T-cell (primary cell): ENCODE measurements at places on chromosomes 2 and 18.

DNA sequence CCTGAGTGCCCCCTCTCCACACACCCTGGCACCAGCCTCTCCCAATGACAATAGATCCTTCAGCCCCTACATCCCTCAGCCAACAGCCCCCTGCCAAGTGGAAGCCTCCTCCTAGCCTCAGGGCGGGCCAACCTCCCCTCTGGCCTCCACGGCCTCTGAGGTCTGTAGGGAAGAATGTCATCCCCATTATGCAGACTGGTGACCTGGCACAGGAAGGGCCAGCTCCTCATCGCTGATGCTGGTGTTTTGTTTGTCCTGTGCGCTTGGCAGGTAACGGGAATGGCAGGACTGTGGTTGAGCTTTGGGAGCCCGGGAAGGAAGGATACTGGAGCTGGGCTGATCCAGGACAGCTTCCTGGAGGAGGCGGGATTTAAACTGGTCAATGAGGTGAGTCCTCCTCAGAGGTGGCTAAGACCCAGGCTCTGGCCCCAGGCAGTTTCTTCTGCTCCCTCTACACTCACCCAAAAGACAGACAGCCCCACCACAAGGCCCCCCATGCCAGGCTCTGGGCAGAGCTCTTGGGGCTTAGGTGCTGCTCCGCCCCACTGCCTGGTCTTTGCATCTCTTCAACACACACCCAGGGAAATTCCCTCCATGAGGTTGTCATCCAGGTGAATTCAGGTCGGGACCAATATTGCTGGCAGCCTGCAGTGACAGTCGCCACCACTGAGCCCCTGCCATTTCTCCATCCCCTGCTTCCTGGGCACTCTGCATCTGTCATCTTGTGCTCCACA is 75.2 kb upstream of the SMAD7 start:
- no peak for DNase-seq
- no peak overlapping the region for H3K4me3 ChIP-seq
- H3K4me1 ChIP-seq = no peaks in the 10 kb centered on the region
- H3K36me3 ChIP-seq = no peaks in the 10 kb centered on the region

GRCh38 chr18:62018034-62018758 is 125.4 kb upstream of the RNF152 start:
- DNase-seq = no peak
- H3K27me3 ChIP-seq = peaks cover 2% of the 10 kb centered on the region
- no peak overlapping the region for H3K4me3 ChIP-seq

DNA sequence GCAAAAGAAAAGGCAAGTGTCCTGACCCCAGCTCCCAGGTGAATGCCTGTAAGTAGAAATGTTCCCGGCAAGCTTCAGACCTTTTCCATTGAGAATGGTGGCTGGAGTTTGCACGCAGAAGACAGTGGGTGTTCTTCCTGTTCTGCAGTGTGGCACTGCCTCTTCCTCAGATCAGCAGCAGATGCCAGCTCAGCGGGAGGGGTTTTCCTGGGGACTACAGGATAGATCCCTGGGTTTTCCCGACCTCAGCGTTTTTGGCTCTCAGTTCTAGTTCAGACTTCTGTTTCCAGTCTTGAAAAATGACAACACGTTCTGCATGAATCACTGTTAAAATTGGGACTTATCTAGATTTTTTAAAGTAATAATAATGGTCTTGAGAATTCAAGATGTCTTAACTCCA is 39.2 kb downstream of the GRHL1 start:
- no peak for DNase-seq
- H3K4me1 ChIP-seq = no peaks in the 10 kb centered on the region
- no peak overlapping the region for H3K27ac ChIP-seq
- H3K27me3 ChIP-seq = no peaks in the 10 kb centered on the region
- no peaks in the 10 kb centered on the region for H3K36me3 ChIP-seq

GRCh38 chr18:2303517-2304238 is 267.6 kb downstream of the METTL4 start:
- no peaks in the 10 kb centered on the region for H3K4me1 ChIP-seq
- H3K36me3 ChIP-seq = no peaks in the 10 kb centered on the region
- H3K4me3 ChIP-seq = no peak overlapping the region
- no peak for DNase-seq
- no peaks in the 10 kb centered on the region for H3K27me3 ChIP-seq

DNA sequence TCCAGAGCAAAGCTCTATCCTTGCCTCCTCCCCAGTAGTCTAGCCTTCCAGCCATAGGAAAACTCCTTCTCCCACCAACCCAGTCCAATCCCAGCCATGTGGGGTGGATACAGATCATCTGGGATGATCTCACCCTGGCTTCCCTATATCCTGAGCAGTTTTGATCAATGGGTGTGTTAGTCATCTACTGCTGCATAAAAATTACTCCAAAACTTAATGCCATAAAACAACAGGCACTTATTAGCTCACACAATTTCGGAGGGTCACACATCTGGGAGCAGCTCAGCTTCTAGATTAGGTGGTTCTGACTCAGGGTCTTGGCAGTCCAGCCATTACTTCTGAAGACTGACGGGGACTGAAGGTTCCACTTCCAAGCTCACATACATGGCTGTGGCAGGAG is 190.4 kb downstream of the SPP2 start:
- H3K36me3 ChIP-seq = no peaks in the 10 kb centered on the region
- no peaks in the 10 kb centered on the region for H3K27me3 ChIP-seq
- H3K27ac ChIP-seq = no peak overlapping the region
- no peak for DNase-seq

- H3K27ac ChIP-seq = no peak overlapping the region
- no peak for DNase-seq
- no peaks in the 10 kb centered on the region for H3K4me1 ChIP-seq
- H3K27me3 ChIP-seq = peaks cover 3% of the 10 kb centered on the region
- no peaks in the 10 kb centered on the region for H3K36me3 ChIP-seq
Measured at GRCh38 chr2:182698671-182699070, 17.4 kb upstream of the DNAJC10 start.

- no peaks in the 10 kb centered on the region for H3K36me3 ChIP-seq
- no peak for DNase-seq
- H3K27ac ChIP-seq = no peak overlapping the region
- H3K27me3 ChIP-seq = no peaks in the 10 kb centered on the region
- H3K4me1 ChIP-seq = no peaks in the 10 kb centered on the region
Measured at GRCh38 chr2:224412141-224413015, 10.5 kb upstream of the FAM124B start.

- no peaks in the 10 kb centered on the region for H3K36me3 ChIP-seq
- no peaks in the 10 kb centered on the region for H3K4me1 ChIP-seq
- H3K27ac ChIP-seq = no peak overlapping the region
- no peaks in the 10 kb centered on the region for H3K27me3 ChIP-seq
- no peak overlapping the region for H3K4me3 ChIP-seq
Measured at GRCh38 chr18:47817017-47817794, 113.3 kb downstream of the SMAD2 start.

GRCh38 chr2:136703214-136703613 is 62.1 kb upstream of the THSD7B start:
- H3K27me3 ChIP-seq = peaks cover 2% of the 10 kb centered on the region
- no peak overlapping the region for H3K4me3 ChIP-seq
- no peak overlapping the region for H3K27ac ChIP-seq
- DNase-seq = no peak
- no peaks in the 10 kb centered on the region for H3K4me1 ChIP-seq
- H3K36me3 ChIP-seq = no peaks in the 10 kb centered on the region

DNA sequence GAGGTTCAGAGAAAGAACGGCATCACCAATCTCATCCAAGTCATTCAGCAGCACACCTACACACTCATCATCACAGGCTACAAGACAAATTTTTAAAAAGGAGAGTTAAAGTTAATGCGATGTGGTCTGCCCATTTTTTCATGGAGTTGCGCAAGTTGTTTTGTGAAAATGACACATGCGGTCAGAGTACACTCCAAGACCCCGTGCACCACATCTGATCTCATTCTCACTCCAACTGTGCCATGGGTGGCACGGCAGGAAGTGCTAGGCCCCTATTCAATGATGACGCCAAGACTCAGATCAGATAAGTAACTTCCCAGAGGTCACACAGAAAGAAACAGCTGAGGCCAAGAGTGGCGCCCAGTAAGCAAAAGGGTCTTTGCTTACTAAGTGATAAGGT is 119.8 kb downstream of the LAMA1 start:
- no peak overlapping the region for H3K4me3 ChIP-seq
- DNase-seq = no peak
- no peaks in the 10 kb centered on the region for H3K27me3 ChIP-seq
- no peaks in the 10 kb centered on the region for H3K4me1 ChIP-seq
- no peak overlapping the region for H3K27ac ChIP-seq

DNA sequence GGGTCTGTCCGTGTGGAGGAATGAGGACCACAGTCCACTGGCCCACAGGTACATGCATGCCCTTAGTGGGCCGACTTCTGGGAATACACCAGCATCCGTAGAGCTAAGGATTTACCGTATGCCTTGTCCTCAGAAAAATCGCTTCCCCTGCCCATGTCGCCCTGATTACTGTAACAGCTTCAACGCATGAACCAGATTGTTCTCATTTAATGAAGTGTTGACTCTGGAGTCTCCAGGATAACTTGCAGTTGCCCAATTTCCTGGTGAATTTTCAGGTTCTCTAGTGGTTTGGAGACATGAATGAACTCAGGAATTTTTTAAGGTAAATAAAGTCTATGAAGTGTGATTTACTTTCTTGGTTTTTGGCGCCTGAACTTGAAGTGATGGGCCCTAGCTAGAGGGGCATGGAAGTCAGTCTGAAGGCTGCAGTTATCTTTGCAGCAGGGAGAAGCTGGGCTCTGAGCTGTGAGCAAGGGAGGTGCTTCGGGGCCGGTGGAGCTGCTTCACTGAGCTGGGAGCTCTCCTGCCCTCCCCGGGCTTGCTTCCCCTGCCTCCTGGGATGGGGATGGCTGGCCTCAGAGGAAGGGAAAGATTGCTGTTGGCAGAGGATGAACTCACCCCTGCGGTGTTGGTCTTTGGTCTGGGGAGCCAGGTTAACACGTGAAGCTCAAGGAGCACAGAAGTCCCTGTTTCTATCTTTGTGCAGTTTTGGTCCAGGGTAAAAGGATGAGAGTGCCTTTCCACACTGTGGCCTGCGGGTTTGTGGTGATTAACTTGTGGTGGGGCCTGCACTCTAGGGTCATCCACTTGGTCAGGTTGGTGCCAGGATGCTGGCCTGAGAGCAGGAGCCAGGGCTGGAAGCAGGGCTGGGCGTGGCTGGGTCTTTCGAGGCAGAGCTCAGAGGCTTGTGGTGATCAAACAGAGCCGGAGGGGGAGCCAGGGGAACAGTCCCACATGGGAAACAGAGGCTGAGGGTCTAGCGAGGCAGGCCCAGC is 28.1 kb downstream of the TCF7L1 start:
- no peaks in the 10 kb centered on the region for H3K36me3 ChIP-seq
- DNase-seq = no peak
- H3K4me1 ChIP-seq = no peaks in the 10 kb centered on the region

- H3K4me1 ChIP-seq = no peaks in the 10 kb centered on the region
- DNase-seq = no peak
- H3K27me3 ChIP-seq = no peaks in the 10 kb centered on the region
- H3K4me3 ChIP-seq = no peak overlapping the region
- no peaks in the 10 kb centered on the region for H3K36me3 ChIP-seq
Measured at GRCh38 chr2:232662486-232663260, 29.3 kb downstream of the EFHD1 start.

- peak overlapping the region; percentile 52 for H3K27ac ChIP-seq
- peaks cover 2% of the 10 kb centered on the region for H3K4me1 ChIP-seq
- DNase-seq = no peak
Measured at GRCh38 chr2:152693033-152693432, 24.2 kb downstream of the PRPF40A start.

DNA sequence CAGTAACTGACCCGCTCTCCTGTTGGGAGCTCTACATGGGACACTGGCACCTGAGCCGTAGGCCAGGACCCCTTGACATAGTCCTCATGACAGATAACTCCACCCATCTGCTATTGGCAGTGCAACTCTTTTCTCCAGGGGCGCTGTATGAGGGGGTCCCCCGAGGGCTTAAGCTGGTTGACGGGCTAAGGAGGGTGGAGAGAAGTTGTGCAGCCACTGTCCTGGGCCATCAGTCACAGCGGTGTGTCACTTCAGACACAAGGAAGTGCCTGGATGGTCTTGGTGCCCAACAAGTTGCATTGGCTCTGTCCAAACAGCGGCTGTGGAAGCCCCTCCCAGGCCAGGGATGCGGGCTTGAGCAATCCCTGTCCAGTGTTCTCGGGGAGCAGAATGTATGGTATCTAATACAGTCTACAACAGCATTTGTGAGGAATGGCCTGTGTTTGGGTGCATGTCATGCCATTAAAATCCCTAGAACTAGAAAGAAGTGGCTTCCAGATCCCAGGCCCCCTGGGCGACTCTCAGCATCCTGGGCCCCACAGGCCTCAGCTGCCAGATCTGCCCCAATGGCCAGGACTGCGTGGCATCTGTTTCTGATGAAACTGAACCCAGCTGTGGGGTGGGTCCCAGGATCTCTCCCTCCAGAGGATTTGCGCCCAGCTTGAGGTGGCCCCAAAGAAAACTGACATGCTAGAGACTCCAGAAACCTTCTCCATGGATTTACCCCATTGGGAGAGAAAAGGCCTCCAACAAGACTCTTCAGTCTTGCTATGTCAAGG is 23.3 kb downstream of the TTC32 start:
- H3K4me3 ChIP-seq = no peak overlapping the region
- no peak overlapping the region for H3K27ac ChIP-seq
- H3K27me3 ChIP-seq = no peaks in the 10 kb centered on the region
- no peaks in the 10 kb centered on the region for H3K4me1 ChIP-seq

- no peak overlapping the region for H3K4me3 ChIP-seq
- peaks cover 2% of the 10 kb centered on the region for H3K36me3 ChIP-seq
- no peaks in the 10 kb centered on the region for H3K4me1 ChIP-seq
- H3K27ac ChIP-seq = no peak overlapping the region
Measured at GRCh38 chr2:73020306-73020656, 51.2 kb downstream of the SFXN5 start.

DNA sequence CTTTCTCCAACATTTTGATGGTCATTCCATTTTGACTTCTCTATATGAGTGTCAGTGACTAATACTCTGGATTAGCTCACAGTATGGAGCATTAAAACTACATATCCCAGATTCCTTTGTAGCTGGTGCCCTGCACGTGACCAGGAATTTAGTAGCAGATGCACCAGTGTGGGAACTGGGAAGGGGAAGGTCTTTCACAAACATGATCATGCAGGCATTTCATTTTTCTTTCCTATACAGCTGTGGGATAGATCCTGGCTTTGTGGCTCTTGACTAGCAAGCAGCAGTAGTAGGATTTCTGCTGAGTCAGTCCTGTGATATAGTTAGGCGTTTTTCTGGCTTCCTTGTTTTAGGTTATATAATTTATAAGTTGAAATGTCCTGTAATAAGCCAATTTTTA is 971.0 kb upstream of the CDH2 start:
- no peaks in the 10 kb centered on the region for H3K36me3 ChIP-seq
- no peaks in the 10 kb centered on the region for H3K4me1 ChIP-seq
- H3K27ac ChIP-seq = no peak overlapping the region
- H3K4me3 ChIP-seq = no peak overlapping the region

GRCh38 chr2:124048664-124049063 is 23.6 kb downstream of the CNTNAP5 start:
- H3K27ac ChIP-seq = no peak overlapping the region
- H3K4me1 ChIP-seq = no peaks in the 10 kb centered on the region
- no peak for DNase-seq
- no peaks in the 10 kb centered on the region for H3K36me3 ChIP-seq
- no peak overlapping the region for H3K4me3 ChIP-seq
- no peaks in the 10 kb centered on the region for H3K27me3 ChIP-seq
